ENCODE measurements at places on chromosomes 7 and 10. TPM values are rescaled to one million over a fixed set of nuclear protein-coding genes. Genes with fewer than 3 reads are reported as not detected.

DNA sequence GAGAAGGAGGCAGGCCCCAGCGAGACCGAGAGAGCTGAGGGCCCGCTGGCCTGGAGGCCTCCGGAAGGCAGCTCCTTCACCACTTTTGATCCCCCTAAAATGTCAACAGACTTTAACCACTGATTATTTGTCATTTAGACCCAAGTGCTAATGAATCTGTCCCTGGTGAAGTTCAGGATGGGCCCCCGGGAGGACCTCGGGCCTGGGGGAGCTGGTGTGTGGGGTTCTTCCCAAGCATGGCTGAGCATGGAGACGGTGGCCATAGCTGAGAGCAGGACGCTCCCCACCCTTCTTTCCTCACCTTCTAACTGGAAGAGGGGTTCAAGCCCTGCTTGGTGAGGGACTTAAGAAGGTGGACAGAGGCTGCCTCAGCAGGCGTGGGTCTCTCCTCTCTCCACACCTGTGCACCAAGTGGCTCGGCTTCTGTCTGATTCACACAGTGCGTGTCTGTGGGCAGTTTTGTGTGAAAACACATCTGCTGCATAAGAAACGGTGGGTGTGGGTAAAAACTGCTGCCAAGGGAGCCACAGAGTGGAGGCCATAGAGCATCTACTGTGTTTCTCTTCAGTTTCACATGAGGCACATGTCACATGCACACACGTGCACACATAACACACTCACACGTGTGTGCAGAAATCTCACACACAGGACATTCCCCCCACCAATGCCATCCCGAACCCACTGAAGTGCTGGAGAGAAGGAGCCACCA lies 53.5 kb upstream of the VIPR2 start:
- DNase-seq: no peak

DNA sequence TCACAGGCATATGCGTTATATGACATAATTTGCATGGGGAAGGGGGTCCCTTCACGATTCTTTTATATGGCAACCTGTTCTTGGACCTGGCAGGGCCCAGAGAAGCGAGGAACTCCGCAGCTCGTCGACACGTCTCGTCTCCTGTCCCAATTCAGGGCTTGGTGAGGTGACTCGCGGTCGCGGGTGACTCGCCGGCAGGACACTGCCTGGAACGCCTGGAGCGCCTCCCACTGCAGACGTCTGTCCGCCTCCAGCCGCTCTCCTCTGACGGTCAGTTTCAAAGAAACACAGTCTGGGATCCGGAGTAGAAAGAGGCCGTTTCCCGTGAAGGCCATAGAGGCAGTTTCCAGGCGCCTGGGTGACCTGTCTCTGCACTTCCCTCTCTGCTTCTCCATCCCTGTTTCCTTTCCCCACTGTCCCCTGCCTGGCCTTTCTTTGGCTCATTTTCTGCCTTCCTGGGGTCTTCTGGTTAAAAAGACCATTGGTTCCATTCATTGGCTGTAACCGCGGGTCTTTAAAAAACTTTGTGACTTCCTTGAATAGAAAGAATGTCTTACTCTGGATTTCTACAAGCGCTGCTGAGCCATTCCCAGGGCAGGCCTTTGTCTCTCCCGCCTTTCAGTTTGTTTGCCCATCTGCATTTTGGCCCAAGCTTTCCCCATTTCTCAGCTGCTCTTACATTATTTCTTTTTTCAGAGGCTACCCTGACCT lies 1.2 kb downstream of the UPP1 start:
- DNase-seq: peak; percentile 11

- no peak for DNase-seq
These were observed 12.0 kb downstream of the PIP4K2A start for GRCh38 chr10:22702348-22702747.

- no peak for DNase-seq
These were observed 535.6 kb downstream of the CNTNAP2 start for GRCh38 chr7:146652176-146652575.

DNA sequence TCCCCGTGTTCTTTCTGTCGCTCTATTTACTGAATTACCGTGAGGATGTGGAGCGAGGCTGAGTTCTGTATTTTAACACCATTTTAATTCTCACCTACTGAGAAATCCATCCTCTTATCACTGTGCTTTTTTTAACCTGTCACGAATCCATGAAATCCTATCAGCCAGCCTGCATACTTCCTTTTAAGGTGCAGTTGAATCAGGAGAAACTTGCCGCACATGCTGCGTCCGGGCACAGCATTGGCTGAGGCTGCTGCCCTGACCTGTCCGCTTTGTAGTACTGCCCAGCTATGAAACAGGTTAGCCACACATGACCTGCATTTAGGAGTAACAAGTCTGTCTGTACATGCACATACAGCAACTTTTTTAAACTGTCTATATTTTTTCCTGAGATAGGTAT lies 82.5 kb downstream of the EGFR start:
- DNase-seq: no peak

DNA sequence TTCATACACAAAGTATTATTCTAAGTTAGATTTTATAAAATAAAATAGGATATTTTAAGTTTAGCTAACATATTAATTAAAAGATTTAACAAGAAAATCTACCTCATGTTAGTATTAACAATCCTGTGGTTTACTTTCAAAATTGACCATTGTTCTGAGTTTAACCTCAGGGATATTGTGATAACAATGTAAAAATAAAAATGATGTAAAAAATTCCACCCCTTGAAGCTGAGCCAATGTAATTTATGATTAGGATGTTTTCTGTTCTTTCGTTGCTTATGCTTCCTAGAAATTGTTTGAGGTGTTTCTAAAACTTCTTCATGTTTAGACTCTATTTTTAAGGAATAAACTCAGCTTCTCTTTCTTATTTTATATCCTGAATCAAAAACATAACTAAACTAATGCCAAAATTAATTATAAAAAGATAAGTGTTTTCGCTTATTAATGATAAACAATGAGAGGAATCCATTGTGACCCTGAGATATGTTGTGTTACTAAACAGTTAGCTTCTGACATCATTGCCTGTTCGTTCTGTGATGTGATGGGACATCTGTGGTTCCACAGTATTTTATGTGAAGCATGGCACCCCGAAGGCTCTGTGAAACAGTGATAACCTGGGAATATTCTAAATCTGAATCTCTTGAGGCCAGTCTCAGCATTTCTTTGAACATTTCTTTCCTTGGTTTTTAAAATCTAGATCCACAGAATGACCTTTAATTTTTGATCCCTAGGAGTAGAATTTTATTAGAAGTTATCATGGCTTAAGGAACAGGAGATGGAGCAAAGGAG lies 340.8 kb downstream of the ARL4A start:
- DNase-seq: no peak

DNA sequence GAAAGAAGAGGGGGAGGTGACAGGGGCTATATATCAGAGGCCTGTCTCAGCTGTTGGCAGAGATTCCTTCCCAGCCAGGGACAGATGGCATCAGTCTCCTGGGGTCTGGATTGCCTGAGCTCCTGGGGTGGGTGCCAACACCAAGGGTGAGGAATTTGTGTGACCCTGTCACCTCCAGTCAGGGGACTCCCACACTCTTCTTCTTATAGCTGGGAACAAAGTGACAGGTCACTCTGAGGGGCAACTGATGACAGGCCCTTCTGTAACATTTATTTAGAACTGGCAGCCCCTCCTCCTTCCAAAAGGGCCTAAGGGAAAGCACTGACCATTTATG lies 53.7 kb upstream of the DUSP5 start:
- no peak for DNase-seq

- DNase-seq: no peak
These were observed 116.2 kb downstream of the ELMO1 start for GRCh38 chr7:37332243-37333016.

DNA sequence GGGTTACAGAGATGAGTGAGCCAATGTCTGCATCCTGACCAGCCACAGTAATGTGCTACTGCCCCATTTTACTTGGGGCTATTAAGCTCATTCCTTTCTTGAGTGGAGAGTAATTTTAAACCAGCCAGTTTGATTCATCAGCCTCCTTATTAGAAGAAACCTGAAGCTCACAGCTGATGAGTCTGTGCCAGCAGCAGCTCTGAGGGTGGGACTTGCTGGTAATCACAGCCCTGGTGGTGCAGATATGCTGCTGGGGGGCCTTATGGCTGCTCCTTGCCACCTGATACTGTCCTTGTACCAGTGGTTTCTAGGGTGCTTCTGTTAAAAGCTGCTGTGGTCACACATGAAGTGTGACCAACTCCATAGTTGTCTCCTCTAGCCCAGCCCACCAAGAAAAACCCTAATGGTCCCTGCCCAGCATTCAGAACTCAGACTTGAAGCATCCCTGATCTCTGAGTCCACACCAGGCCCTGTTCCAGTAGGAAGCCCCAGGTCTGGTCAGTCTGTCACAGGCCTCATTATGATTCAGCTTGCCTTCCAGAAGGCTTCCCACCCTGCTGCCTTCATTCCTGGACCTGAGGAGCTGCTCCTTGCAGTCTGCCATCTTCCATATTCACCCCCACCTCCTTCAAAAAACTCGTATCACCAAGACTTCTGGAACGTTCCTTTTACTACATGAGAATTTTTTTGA lies 28.9 kb upstream of the RBM20 start:
- peak; percentile 48 for DNase-seq

- DNase-seq: no peak
These were observed 305.7 kb downstream of the ELMO1 start for GRCh38 chr7:37142958-37143357.

GRCh38 chr10:90906596-90906995 lies 14.3 kb downstream of the ANKRD1 start:
- no peak for DNase-seq

Gene IDI2
- total RNA-seq: not detected

Gene KIF20B
- 8.9 TPM for total RNA-seq

Gene FRG2B
- not detected for total RNA-seq

Gene LAMB1
- total RNA-seq: 166 TPM

Gene LIPK
- not detected for total RNA-seq

Gene JAKMIP3
- not detected for total RNA-seq
